ENCODE measurements at places on chromosomes 4 and X. TPM values are rescaled to one million over a fixed set of nuclear protein-coding genes. Genes with fewer than 3 reads are reported as not detected.

- DNase-seq, result no peak
- H3K36me3 ChIP-seq, result no peaks in the 10 kb centered on the region
- no peak overlapping the region for H3K27ac ChIP-seq
- H3K4me3 ChIP-seq, result no peak overlapping the region
Observed at GRCh38 chr4:78665216-78665770, 110.9 kb upstream of the BMP2K start.

DNA sequence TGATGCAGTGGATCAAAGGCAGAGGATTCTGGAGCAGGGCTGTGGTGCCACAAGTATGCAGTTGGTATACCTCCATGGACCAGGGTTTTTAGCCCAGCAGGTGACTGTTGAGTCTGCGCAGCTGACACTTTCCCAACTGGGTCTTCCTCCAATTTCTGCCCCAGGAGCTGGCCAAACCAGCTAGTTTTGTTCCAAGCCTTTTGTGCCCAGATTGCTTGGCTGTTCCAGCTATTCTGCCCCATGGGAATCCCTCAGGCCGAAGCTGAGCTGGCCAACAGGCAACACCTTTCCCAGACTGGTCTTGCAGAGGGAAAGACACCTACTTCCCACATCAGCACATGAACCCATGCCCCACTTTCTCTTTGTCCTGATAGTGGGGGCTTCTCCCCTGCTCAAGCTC is 22.8 kb upstream of the ANKRD17 start:
- H3K4me1 ChIP-seq, result no peaks in the 10 kb centered on the region
- no peaks in the 10 kb centered on the region for H3K27me3 ChIP-seq
- no peak for DNase-seq
- H3K36me3 ChIP-seq, result peaks cover 24% of the 10 kb centered on the region

- peaks cover 9% of the 10 kb centered on the region for H3K27me3 ChIP-seq
- no peaks in the 10 kb centered on the region for H3K4me1 ChIP-seq
- H3K4me3 ChIP-seq, result no peak overlapping the region
- no peak overlapping the region for H3K27ac ChIP-seq
Observed at GRCh38 chrX:50726296-50726695, 87.7 kb downstream of the SHROOM4 start.

DNA sequence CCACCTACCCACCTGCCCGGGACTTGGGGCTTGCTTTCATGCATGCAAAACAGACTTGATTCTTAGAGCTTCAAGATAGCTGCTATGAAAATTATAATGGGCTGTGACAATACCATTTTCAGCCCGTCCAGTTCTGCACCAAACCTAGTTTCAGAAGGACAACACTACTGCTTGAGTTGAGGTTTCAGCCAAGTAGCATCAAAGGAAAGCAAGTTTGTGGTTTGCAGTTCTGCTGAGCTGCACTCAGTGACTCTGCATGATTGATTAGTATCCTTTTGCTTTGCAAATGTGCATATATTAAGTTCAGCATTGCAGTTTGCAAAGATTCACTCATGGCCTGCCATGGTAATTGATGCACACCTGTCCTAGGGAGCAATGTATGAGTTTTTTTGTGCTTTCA is 442.7 kb downstream of the RPA4 start:
- no peaks in the 10 kb centered on the region for H3K36me3 ChIP-seq
- no peak overlapping the region for H3K27ac ChIP-seq

- H3K27ac ChIP-seq, result no peak overlapping the region
- no peak for DNase-seq
- no peaks in the 10 kb centered on the region for H3K4me1 ChIP-seq
- no peaks in the 10 kb centered on the region for H3K27me3 ChIP-seq
Observed at GRCh38 chr4:45160951-45161350, 434.6 kb upstream of the GNPDA2 start.

- no peaks in the 10 kb centered on the region for H3K4me1 ChIP-seq
- H3K4me3 ChIP-seq, result no peak overlapping the region
- H3K27me3 ChIP-seq, result no peaks in the 10 kb centered on the region
- no peak overlapping the region for H3K27ac ChIP-seq
Observed at GRCh38 chr4:149708513-149709130, 107.0 kb downstream of the IQCM start.

GRCh38 chrX:66110112-66110511 is 53.9 kb upstream of the HEPH start:
- peaks cover 6% of the 10 kb centered on the region for H3K4me1 ChIP-seq
- H3K4me3 ChIP-seq, result no peak overlapping the region
- H3K27me3 ChIP-seq, result peaks cover 12% of the 10 kb centered on the region
- no peak overlapping the region for H3K27ac ChIP-seq
- peaks cover 5% of the 10 kb centered on the region for H3K36me3 ChIP-seq

DNA sequence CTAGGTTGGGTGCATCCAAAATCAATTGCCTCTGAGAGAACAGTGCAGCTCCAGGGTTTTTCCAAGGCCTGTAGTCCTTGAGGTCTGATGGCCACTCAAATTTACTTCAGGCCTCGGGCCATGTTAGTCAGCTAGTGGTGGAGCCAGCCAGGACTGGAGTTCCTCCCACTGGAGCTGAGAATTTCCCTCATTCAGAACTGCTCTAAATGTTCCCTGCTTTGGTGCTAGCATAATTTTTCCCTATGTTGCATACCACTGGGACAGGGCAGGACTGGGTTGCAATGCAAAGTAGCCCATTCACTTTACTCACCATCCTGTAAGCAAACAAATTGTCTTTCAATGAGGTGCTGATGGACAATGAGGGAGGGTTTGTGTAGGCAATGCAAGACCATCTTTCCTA is 146.0 kb upstream of the ZXDB start:
- H3K4me1 ChIP-seq, result no peaks in the 10 kb centered on the region
- DNase-seq, result no peak
- no peaks in the 10 kb centered on the region for H3K36me3 ChIP-seq
- no peak overlapping the region for H3K27ac ChIP-seq
- H3K4me3 ChIP-seq, result no peak overlapping the region

DNA sequence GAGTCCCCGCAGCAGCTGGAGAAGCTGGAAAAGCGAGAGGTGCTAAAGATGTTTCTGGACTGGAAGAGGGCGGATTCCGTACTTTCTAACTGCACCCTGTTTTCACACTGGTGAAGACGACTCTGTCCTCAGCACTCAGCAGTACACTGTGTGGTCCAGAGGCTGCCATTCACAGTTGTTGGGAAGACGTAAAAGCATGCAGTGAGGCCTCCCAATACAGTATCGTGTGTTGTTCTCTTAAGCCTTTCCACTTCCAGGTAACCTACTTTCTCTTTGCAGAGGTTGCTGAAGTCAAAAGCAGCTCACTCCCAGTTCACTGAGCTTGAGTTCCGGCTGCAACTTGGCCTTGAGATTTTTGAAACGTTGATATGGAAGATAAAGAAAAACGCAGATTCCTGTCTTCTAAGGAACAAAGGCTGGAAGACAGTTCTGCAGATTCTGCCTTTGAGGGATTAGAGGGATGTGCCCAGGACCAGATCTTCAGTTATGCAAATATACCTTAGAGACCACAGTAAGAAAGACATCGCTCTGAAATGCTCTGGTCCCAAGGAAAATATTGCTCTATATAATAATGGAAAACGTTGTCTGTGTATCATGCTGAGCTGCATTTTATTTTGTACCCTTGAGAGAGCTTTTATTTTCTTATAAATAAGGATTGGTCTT is 540.9 kb downstream of the TRIML1 start:
- no peaks in the 10 kb centered on the region for H3K27me3 ChIP-seq
- H3K27ac ChIP-seq, result no peak overlapping the region
- no peak for DNase-seq
- H3K4me3 ChIP-seq, result no peak overlapping the region
- no peaks in the 10 kb centered on the region for H3K4me1 ChIP-seq

DNA sequence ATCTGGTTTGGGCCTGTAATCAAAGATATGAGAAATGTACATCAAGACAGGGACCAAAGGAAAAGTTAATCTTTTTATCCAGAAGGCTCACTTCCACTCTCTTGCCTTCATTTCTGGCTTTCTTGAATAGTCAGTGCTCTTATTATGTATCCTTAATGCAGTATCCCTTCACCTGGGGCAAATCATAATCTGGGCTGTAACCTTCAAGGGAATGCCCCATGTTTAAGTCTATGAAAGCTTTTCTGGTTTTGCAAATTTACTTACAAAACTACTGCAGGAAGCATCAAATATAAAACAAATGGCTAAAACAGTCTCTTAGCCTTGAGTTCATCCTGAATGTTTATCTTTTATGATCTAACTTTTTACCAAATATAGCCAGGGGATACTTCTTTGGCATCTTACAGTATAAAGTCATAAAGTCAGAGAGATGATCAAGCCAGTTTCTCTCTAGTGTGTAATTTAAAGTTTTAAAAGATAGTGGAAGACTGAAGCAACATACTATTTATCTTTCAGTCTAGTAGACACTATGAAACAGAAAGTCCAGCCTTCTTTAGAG is 1214.8 kb downstream of the STIM2 start:
- DNase-seq, result no peak
- peaks cover 13% of the 10 kb centered on the region for H3K36me3 ChIP-seq
- no peak overlapping the region for H3K4me3 ChIP-seq
- no peak overlapping the region for H3K27ac ChIP-seq
- no peaks in the 10 kb centered on the region for H3K4me1 ChIP-seq
- no peaks in the 10 kb centered on the region for H3K27me3 ChIP-seq

GRCh38 chr4:165124488-165124887 is 11.8 kb upstream of the TMEM192 start:
- no peaks in the 10 kb centered on the region for H3K36me3 ChIP-seq
- no peak overlapping the region for H3K27ac ChIP-seq
- H3K27me3 ChIP-seq, result peaks cover 14% of the 10 kb centered on the region
- no peak overlapping the region for H3K4me3 ChIP-seq

DNA sequence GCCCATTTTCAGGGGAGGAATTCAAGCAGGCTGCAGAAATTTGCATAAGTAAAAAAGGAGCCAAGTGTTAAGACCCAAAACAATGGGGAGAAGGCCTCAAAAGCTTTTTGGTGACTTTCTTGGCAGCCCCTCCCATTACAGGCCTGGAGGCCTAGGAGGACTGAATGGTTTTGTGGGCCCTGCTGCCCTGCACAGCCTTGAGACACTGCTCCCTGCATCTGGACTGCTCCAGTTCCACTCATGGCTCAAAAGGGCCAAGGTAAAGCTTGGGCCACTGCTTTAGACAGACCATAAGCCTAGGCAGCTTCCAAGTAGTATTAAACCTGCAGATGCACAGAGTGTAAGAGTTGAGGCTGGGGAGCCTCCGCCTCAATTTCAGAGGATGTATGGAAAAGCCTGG is 501.6 kb downstream of the MID1IP1 start:
- H3K27me3 ChIP-seq, result peaks cover 8% of the 10 kb centered on the region
- no peaks in the 10 kb centered on the region for H3K36me3 ChIP-seq
- no peak overlapping the region for H3K27ac ChIP-seq

GRCh38 chr4:116453127-116453526 is 632.2 kb downstream of the TRAM1L1 start:
- H3K27ac ChIP-seq, result no peak overlapping the region
- DNase-seq, result no peak
- no peaks in the 10 kb centered on the region for H3K27me3 ChIP-seq

DNA sequence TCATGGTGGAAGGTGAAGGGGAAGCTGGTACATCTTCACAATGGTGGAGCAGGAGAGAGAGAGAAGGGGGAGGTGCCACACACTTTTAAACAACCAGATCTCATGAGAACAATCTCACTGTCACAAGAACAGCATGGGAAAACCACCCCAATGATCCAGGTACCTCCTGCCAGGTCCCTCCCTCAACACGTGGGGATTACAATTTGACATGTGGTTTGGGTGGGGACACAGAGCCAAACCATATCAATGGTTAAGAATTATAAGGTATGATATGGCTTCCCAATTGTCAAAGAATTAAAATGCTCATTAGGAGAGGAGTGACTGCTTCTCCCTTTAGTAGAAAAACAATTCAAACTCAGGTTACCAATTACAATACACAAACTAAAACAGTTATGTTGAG is 143.3 kb downstream of the PDLIM5 start:
- DNase-seq, result no peak
- peaks cover 3% of the 10 kb centered on the region for H3K4me1 ChIP-seq
- no peaks in the 10 kb centered on the region for H3K27me3 ChIP-seq
- H3K27ac ChIP-seq, result no peak overlapping the region
- no peaks in the 10 kb centered on the region for H3K36me3 ChIP-seq
- H3K4me3 ChIP-seq, result no peak overlapping the region

- DNase-seq, result no peak
- H3K27me3 ChIP-seq, result no peaks in the 10 kb centered on the region
- no peaks in the 10 kb centered on the region for H3K36me3 ChIP-seq
- no peak overlapping the region for H3K27ac ChIP-seq
- no peaks in the 10 kb centered on the region for H3K4me1 ChIP-seq
Observed at GRCh38 chr4:154205471-154205870, 286.1 kb downstream of the DCHS2 start.

DNA sequence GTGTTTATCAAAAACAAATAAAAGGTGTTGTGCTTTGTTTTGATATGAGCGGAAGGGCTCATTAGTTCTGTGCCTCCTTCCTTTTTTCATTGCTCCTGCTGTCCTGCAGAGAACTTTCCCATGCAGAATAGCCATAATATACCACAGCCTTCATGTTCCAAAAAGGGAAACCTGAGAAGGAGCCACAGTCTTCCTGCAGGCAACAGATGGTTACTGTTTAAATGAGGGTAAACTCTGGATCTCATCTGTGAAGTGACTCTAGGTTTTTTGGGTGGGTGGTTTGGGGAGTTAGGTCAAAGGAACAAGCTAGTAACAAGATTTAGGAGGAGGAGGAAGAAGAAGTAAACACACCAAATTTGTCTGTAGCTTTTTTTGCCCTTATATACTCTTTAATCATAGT is 131.8 kb downstream of the BMPR1B start:
- no peaks in the 10 kb centered on the region for H3K36me3 ChIP-seq
- no peak overlapping the region for H3K4me3 ChIP-seq
- no peaks in the 10 kb centered on the region for H3K4me1 ChIP-seq

- peaks cover 4% of the 10 kb centered on the region for H3K36me3 ChIP-seq
- H3K4me3 ChIP-seq, result no peak overlapping the region
- DNase-seq, result no peak
- no peaks in the 10 kb centered on the region for H3K27me3 ChIP-seq
- H3K27ac ChIP-seq, result no peak overlapping the region
Observed at GRCh38 chr4:117134386-117134785, 49.0 kb upstream of the TRAM1L1 start.

The SCRG1 gene
- total RNA-seq, result not detected

The SLC10A7 gene
- 31.1 TPM for total RNA-seq

The PPP1R2C gene
- total RNA-seq, result not detected

The GPR78 gene
- total RNA-seq, result not detected

The RTL5 gene
- total RNA-seq, result 0.33 TPM

The PPP4R3C gene
- not detected for total RNA-seq

The GPRASP1 gene
- total RNA-seq, result 1.1 TPM

The HPGD gene
- 7.3 TPM for total RNA-seq

The YIPF7 gene
- total RNA-seq, result not detected

The PDZD4 gene
- total RNA-seq, result 2.2 TPM

Measured in natural killer cell treated with Interleukin-12 subunit alpha and Interleukin-12 subunit beta and Interleukin-15 and Interleukin-18, amount 100 ng/mL, for 72 hours (primary cell).